ENCODE measurements at places on chromosomes 7 and 10.

DNA sequence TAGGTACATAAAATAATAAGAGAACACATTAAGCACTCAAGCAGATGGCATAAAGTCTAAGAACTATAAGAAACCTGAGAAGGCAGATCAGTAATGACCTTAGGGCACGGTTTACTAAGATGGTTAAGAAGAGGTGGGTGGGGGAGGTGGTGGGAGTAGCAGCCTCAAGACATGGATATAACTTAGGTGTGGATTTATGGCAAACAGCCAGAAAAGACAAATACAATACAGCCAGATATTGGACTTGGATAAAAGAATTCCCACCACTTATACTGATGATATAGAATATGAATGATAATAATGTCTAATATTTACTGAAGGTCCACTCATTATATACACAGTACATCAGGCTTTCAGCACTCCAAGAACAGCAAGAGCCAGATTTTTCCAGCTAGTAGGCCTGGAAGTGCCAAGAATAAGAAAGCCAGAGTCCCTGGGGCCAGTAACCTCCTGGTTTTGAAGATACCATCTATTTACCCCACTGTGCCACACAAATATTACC lies 11.9 kb downstream of the DPY19L1 start:
- DNase-seq: no peak

- no peak for DNase-seq
Observed at GRCh38 chr10:86876748-86877147, 80.7 kb downstream of the MMRN2 start.

GRCh38 chr10:6203331-6204062 lies 765 bp downstream of the PFKFB3 start:
- DNase-seq: no peak

DNA sequence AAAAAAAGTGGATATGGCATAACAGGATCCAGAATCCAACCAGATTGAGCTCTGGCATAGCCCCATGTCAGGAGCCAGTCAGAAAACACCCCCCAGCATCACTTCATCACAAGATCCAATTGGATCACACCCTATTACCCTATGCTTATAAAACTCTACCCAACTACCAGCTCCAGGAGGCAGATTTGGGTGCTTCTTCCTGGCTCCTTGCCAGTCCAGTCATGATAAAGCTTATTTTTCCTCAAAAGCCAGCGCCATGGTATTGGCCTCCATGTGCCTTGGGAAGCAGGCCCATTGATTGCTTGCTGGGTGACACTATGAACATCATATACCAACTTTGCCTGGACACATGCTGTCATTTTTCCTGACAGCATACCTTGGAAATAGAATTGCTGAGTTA lies 281.4 kb upstream of the MKLN1 start:
- DNase-seq: no peak

DNA sequence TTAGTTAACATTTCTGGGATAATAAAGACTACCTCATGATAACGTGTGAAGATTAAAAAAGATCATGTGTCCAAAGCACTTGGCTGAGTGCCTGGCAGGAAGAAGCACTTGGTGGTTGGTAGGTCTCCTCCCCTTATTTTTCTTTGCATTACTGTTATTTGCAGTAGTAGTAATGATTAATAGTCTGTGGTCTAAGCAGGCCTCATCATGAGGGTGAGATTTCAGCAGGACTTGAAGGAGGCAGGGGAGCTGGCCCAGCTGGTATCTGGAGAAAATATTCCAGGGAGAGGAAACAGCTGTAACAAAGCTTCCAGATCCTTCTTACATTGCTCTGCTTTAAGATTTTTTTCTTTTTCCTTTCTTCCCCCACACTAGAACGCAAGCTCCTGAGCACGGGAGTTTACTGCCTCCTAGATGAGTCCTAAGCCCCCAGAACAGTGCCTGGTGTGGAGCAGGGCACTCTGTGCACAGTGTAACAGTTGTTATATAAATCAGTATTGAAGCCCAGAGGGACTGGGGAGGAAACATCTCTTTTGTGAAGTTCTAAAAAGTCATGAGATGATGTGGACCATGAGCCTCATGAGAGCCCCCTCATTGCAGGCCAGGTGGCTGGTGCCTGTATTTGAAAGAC lies 31.1 kb upstream of the RHEB start:
- DNase-seq: peak; percentile 34

DNA sequence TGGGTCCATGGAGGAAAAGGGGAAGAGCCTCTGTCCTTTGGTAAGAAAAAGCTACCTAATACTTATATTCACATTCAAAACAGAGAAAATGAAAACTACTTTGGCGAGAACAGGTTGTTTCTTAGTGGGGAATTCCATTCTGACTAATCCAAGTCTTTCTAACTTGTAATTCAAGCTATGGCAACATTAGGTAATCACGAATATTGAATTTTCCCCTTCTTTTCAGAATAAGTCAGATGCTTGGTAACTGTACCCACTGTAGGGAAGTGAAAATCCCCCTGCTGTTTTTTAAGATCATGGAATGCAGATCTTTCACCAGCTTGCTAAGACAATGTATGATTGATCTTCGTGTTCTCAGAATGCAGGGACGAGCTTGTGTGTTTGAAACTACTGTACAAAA lies 384.4 kb downstream of the TCERG1L start:
- no peak for DNase-seq

- DNase-seq: no peak
Observed at GRCh38 chr7:148347981-148348380, 242.6 kb upstream of the C7orf33 start.

DNA sequence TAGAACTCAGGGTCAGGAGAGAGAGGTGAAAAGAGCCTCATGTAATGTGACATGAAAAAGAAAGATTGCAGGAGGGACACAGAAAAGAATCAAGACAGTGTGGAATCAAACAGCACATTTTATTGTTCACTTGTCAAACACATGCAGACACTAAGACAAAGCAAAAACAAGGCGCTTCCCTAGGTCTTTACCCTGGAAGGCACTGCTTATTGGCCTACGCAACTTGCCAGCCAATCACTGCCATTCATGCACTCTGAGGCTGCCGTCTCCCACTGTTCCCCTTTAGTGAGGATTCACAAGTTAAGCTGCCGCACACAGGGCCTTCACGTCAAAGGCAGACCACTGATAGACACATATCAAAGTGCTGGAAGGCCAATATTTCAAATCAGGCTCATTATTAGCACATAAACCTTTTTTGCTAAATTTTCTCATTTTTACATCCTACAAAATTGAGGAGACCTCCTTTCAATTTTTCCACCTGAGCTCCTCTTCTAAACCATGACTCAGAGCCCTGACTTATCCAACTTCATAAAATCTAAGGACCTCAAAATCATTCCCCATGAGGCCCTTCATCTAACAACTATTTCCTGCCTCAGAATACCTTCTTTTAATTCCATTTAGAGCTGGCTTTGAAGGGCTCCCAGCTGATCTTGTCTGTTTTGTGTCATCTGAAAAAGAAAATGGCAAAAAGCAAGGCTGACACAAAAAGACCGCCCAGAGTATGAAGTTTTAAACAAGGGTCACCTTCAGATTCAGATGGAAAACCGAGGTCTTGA lies 149.4 kb downstream of the CHCHD3 start:
- DNase-seq: no peak

DNA sequence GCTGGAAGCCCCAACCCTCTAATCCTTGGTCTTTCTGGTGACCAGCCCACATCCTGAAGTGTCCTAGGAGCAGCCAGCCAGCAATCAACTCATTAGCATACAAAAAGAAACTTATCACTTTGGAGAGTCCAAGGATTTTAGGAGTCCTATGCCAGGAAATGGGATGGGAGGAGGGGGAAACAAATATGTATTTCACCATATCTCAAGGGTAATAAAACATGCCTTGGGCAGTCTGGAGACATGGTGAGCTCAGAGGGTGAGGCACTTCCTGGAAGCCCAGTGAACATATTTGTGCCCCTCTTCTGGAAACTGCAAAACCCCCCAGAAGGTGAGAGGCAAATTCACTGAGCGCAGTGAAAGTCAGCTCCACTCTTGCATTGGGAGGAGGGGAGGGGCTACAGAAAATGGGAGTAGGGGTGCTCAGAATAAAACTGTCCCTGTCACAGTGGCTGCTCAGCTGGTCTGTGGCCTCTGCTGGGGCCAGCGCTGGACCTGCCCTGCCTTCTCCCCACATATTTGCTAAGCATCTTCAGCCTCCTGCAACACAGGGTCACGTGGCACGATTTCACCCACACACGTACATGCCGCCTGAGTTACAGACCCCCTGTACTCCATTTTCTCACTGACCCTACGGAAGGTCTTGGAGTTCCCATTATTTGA lies 17.7 kb upstream of the ZMIZ1 start:
- DNase-seq: no peak

- DNase-seq: no peak
Observed at GRCh38 chr10:50503661-50504320, 120.0 kb downstream of the SGMS1 start.
